ENCODE measurements at places on chromosomes 16 and 17.

- DNase-seq: no peak
Observed at GRCh38 chr16:52293204-52293603, 253.7 kb downstream of the TOX3 start.

GRCh38 chr16:2768403-2769089 lies 8.5 kb downstream of the ELOB start:
- DNase-seq: no peak

DNA sequence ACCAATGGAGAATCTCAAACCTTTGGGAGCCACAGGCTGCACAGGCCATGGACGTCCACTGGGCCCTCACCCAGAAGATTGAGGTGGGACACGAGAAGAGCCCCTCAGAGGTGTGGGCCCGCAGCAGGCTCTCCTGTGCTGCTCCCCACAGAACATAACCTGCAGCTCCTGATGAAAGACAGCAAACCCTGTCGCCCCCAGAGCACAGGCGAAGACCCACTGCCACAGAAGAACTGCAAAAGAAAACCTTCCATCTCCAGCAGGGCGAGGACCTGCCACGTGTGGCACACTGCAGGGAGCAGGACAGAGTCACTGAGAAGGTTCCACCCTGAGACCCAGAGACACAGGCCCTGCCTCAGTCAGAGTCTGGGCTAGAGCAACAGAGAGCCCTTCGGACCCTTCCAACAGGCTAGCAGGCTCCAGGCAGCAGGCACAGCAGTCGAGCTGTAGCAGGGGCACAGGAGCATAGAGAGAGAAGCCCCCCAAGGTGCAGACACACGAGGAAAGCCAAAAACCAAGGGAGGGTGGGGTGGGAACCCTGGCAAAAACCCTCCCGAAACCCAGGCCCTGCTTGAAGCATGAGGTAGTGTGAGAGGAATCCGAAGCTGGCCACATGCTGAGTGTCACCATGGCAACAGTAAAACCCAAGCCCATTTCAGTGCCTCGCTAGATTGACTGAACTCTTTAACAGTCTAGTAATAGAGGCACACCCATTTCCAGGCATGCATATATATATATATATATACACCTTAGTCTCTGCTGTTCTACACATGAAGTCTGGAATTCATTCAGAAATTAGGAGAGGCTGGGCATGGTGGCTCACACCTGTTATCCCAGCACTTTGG lies 60.0 kb upstream of the CHMP6 start:
- DNase-seq: no peak

GRCh38 chr17:60960398-60961065 lies 282.9 kb downstream of the BCAS3 start:
- no peak for DNase-seq

GRCh38 chr17:6910987-6911603 lies 79.6 kb upstream of the TEKT1 start:
- no peak for DNase-seq

All from stimulated activated CD4-positive, alpha-beta T cell treated with anti-CD3 and anti-CD28 coated beads, Interleukin-1b, Interleukin-23, amount 100 ng/mL, for 1 hour (primary cell).